ENCODE measurements at places on chromosomes 3 and 15.

GRCh38 chr3:129001101-129001805 is at the start of gene EFCC1:
EFCC1 (plus strand) TSS chr3:129001304; CDS start chr3:129001629, 325 bp downstream.
- DNase-seq = no peak

- no peak for DNase-seq
These were observed 64.0 kb upstream of the CPOX start for GRCh38 chr3:98657457-98657856.

DNA sequence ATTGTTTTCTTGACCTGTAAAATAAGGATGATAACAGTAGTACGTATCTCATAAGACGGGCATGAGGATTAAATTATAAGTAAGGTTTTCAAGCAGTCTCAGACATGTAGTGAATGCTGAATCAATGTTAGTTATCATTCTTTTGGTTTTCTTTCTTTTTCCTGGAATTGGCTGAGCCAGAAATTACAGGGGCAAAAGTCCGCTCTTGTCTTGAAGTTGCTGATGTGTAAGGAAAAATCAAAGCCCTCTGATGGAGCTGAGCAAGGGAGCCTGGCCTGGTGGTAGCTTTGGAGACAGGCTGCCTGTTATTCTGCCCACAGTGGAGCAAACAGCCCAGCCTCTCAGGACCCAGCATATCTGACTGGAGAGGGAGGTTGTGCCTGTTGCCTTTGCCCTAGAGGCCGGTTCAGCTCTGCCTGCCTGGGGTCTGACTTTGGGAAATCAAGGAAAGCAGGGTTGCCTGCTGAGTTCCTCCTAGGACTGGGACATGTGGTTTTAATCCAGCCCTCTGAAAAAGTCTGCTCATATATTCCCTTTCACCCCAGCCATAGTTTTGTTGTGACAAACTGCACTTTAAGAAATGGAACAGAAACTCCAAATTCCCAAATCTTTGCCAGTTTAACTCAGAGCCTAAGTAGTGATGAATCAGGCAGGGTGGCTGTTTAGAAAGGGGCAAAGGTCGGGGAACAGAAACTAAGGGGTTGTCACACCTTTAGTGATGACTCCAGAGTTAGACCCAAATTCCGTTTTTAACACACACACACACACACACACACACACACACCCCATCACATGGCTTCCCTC is 40.1 kb downstream of the GASK1A start:
- DNase-seq = no peak

- DNase-seq = peak; percentile 15
These were observed 166.6 kb downstream of the ANO10 start for GRCh38 chr3:43455233-43455632.

DNA sequence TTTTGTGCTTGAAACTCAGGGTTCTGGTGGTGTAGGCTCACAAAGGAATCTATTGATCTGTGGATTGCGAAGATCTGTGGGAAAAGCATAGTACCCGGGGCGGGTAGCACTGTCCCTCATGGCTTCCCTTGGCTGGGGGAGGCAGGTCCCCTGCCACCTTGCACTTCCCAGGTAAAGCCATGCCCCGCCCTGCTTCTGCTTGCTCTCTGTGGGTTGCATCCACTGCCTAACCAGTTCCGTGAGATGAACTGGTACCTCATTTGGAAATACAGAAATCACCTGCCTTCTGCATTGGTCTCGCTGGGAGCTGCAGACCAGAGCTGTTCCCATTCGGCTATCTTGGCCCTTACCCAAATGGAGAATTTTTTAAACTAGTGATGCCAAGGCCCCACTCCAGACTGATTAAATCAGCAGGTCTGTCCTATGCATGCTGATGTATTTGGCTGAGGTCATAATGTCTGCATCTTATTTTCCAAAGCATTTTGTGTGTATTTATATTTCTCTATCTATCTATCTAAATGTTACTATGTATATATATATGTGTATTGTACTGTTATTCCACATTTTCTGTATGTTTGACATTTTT is 65.5 kb upstream of the SLC7A14 start:
- no peak for DNase-seq

DNA sequence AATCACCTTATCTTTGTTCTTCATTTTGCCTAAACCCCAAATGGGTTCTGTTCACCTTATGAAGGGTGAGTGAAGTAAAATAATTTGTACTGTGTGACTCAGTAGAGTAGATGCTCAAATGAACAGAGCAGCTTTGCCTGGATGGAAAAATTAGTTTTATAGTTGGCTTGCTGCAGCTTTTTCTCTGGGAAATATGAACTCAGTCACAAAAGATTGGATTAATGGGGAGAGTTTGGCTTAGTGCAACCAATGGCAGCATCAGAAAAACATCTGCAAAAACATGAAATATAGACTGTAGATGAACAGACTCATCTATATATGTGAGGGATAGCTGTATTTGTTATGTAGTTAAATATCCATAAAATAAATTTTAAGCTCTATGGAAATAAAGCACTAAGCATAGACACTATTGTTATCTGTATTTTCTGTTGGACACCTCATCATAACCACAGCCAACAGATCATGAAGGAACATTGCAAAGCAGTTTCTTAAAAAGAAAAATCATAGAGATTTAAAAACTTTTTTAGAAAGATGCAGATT is 181.3 kb downstream of the ECT2 start:
- DNase-seq = no peak

GRCh38 chr3:55654123-55654760 is 167.1 kb upstream of the WNT5A start:
- no peak for DNase-seq

DNA sequence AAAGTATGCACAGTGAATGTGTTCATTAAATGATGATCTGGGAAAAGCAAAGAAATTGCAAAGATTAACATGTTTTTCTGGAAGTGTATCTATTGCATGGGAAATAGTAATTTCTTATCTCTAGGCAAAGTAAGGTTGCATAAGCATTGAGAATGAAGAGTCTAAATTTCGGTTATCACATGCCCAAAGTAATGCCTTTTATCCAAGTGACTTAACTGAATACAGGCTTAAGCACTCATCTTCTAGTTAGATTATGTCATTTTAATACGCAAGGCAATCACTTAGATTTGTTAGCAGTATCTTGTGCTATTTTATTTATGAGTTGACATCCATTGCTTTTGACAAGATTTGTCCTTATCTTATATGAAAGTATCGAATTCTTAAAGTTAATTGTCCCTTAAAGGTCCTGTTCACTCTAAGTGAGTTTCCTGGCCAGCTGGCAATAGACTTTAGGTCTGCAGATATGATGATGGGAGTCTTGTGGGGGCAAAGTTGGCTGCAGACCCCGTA is 100.5 kb downstream of the NAALADL2 start:
- no peak for DNase-seq

- DNase-seq = no peak
These were observed 65.6 kb downstream of the ATP1B3 start for GRCh38 chr3:141942006-141942405.

- DNase-seq = no peak
These were observed 2.1 kb upstream of the CHL1 start for GRCh38 chr3:194421-194820.

- no peak for DNase-seq
These were observed 35.9 kb upstream of the DIPK2A start for GRCh38 chr3:143935678-143936077.

GRCh38 chr3:94114666-94115065 is 51.8 kb downstream of the NSUN3 start:
- DNase-seq = no peak

DNA sequence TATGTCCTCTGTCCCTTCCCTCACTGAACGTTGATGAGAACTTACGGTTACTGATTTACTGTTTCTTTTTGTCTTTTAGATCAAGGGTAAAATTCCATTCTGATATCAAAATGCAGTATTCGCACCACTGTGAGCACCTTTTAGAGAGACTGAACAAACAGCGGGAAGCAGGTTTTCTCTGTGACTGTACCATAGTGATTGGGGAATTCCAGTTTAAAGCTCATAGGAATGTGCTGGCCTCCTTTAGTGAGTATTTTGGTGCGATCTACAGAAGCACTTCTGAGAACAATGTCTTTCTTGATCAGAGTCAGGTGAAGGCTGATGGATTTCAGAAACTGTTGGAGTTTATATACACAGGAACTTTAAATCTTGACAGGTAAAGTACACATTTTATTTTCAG is 990 bp downstream of the MYNN start:
- no peak for DNase-seq

- no peak for DNase-seq
These were observed 42.5 kb downstream of the CHCHD6 start for GRCh38 chr3:126746395-126747177.

DNA sequence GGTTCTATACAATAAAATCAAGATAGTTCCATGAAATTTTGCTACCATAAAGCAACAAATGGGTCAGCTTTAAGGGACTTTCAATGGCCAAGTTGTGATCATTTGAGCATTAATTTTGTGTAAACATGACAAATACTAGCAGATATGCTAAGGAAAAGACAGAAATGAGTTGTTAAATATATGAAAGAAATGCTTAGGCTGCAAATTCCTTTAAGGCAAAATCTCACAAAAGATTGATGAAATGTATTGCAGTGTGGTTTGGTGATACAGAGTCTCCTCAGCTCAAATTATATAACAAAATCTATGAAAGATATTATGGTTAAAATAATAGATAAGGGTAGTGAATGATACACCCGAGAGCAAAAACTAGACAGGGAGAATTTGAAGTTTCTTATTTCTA is 377.2 kb downstream of the RAP2B start:
- no peak for DNase-seq

DNA sequence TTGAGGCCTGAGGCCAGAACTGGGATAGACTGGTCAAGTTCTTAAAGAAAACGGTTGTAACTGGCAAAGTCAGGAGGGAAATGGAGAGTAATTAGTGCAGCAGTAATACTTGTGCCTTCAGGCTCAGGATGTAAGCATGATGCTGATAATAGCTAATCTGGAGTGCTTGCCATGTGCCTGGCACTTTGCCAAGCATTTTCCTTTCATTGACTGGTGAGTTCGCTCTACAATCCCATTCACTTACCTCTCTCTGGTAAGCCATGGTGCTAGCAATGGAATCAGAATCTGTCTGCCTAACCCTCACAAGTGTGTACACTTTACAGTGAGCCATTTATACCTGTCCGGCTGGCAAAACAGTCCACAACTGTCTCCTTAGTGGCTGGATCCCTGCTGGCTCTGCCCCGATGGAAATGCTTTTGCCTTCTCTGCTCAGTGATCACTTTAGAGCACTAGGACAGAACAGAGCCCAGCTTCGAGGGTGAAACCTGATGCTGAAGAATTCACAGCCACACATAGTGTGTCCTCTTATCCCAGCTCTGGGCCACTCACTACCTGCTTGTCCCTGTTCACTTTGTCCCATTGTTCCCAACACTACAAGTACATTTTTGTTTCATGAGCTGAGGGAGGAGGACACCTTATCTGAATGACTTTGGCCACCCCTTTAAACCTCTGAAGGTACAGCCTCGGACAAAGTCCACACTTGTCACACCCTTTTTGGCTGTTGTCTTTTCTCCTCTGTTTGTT is 10.3 kb downstream of the CHP1 start:
- DNase-seq = no peak

DNA sequence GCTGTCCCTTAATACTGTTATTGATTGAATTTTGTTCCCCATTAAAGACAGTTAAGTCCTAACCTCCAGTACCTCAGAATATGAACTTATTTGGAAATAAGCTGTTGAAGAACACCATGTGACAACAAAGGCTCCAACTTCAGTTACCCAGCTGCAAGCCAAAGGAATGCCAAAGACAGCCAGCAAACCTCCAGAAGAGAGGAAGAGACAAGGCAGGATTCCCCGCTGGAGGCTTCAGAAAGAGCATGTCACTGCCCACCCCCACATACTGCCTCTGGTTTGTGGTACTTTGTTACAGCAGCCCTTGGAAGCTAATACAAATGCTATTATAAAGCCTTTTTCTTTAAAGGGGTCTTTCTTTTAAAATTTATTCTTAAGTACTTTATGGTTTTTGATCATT is 18.4 kb upstream of the NEK10 start:
- DNase-seq = no peak

DNA sequence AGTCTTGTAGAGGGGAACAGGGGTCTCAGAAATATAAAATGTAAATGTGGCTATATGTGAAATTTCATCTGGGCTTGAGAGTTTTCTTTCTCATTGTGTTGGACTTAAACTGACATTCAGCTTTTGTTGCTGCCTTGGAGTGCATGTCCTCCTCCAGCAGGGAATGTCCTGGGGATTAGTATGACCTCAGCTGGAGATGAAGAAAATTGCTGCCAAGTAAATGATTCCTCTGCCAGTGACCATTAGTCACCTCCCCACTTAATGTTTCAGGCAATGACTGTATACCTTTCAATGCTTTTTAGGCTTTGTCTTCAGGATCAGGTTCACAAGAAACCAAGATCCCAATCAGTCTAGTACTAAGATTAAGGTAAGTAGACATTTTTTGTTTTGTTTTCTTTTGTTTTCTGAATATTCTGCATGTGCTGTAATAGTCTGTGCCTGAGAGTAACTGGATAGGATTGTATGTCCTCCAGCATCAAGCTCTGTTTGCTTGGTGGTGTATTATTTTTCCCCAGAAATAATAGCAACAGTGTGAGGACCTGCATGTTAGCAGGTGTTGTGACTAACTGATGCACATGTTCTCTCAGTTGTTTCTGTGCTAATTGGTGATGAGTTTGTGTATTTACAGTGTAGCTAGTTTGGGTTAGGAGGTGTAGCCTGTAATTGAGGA is 18.1 kb upstream of the SLC22A13 start:
- peak; percentile 64 for DNase-seq

- DNase-seq = no peak
These were observed 3.6 kb downstream of the PTPN23 start for GRCh38 chr3:47384425-47384824.

DNA sequence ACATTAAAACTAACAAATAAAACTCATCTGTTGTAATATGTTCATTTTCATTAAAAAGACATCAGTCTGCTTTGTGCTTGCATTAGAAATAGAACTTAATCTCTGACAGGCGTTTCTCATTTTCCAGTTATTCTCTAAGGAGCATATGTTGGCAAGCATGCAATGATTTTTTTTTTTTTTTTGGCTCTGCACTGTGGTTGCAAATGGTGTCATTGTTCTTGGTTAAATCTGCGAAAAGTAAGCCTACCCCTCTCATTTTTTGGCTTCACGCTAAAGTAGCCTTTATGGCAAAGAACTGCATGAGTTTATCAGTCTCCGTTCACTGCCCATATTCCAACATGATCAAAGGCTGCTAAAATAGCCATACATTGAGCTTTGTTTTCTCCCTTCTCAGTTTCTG is 403.2 kb downstream of the MECOM start:
- DNase-seq = no peak

- no peak for DNase-seq
These were observed 62.0 kb downstream of the LEO1 start for GRCh38 chr15:51909584-51909983.

- no peak for DNase-seq
These were observed 37.3 kb upstream of the TNIK start for GRCh38 chr3:171497468-171497867.

- DNase-seq = no peak
These were observed 3.2 kb upstream of the SIN3A start for GRCh38 chr15:75454471-75455378.

- DNase-seq = no peak
These were observed 13.6 kb upstream of the GATM start for GRCh38 chr15:45391746-45392583.

GRCh38 chr3:156688632-156689452 is 14.5 kb downstream of the TIPARP start:
- DNase-seq = no peak

All from Panc1 (cell line).